Kasumi-1 (cell line): ENCODE measurements at places on chromosomes 12 and 14.
A peak's percentile ranks its signal among the peaks of the same experiment; 100 is the strongest.

DNA sequence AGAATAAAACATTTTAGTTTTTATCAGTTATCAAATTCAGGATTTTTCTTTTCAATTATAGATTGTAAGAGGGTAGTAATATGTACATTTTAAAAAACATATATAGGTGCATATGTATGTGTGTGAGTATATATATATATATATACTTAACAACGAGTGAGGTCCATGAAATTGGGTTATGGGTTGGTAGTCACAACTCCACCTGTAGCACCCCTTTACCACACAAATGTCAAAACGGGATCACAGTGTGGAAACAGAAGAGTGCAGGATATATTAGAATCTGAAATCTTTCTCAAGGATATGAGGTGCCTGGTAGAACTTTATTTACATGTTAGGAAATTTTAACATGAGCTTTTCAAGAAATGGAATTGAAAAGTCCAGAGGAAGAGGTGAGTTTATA is 31.3 kb downstream of the MIA2 start:
- DNase-seq: peak; percentile 39

GRCh38 chr12:10998204-10998603 is at the start of gene TAS2R20:
TAS2R20 (minus strand) TSS chr12:10998304; CDS start chr12:10997875, 429 bp downstream.
- DNase-seq: no peak

GRCh38 chr14:59274991-59275391 is 86.5 kb downstream of the DAAM1 start:
- DNase-seq: no peak

- DNase-seq: no peak
Observed at GRCh38 chr12:51887476-51888315, at the start of gene ANKRD33. ANKRD33 (plus strand) TSS chr12:51888103; CDS start chr12:51888187, 84 bp downstream.

GRCh38 chr12:92938018-92938417 is 8.9 kb upstream of the EEA1 start:
- no peak for DNase-seq

DNA sequence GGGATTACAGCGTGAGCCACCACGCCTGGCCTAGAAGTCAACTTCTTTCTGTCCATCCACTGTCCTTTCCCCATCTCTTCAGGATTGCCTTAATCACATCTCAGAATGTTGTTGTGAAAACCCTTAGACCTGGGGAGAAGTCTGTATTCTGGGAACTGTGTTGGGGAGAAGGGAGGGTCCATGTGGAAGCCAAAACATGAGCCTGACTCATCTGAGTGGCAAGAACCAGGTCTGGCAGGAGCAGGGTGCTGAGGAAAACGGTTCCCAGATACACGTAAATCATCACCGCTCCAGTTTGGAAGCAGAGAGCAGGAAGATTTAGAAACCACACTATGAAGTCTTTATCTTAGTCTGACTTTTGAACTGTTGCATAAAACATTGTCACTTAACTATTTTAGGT is 245.6 kb upstream of the RGS6 start:
- no peak for DNase-seq
